ENCODE measurements at places on chromosomes 5 and 9.
A peak's percentile ranks its signal among the peaks of the same experiment; 100 is the strongest.

DNA sequence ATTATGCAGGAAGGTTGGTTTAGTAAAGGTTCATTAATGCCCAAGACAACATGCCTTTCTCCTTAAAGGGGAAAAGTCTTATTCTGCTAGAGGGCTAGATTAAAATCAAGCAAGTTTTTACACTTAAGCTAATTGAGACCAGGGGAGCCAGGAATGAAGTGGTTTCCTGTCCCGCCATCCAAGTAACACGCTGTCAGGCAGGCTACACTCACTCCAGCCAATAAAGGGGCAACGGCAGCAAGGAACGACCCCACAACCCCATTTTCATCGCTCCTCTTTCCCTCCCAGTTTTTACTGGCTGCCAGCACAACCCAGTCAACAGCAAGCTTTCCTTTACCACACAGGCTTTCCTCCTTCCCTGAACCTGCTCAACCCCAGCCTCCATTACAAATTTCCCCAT is 225.1 kb downstream of the DCP2 start:
- no peak for DNase-seq

DNA sequence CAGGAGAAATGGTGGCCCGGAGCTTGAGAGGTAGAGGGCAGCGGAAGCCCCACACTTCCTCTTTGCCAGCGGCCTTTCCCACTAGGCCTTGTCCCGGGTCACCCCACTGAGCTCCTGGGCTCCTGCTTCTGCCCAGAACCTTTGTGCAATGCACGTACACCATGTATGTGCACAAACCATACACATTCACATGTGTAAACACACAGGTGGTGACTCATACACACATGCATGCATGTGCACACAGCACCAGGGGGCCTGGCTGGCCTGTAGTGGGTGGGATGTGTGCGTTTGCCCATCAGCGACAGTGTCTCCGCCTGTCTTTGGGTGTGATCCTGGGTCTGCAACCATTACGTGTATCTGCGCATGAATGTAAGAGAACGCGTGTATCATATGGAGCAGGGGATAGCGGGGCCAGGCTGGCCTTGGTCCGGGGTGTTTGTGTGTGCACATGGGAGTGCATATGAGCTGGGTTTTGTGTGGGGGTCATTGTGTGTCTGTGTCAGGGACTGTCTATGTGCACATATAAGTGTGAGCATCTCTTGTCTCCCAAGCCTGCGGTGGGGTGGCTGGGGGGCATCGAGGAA is 43.7 kb downstream of the PSD2 start:
- no peak for DNase-seq

GRCh38 chr9:93698140-93698908 is 121.9 kb downstream of the PHF2 start:
- no peak for DNase-seq

DNA sequence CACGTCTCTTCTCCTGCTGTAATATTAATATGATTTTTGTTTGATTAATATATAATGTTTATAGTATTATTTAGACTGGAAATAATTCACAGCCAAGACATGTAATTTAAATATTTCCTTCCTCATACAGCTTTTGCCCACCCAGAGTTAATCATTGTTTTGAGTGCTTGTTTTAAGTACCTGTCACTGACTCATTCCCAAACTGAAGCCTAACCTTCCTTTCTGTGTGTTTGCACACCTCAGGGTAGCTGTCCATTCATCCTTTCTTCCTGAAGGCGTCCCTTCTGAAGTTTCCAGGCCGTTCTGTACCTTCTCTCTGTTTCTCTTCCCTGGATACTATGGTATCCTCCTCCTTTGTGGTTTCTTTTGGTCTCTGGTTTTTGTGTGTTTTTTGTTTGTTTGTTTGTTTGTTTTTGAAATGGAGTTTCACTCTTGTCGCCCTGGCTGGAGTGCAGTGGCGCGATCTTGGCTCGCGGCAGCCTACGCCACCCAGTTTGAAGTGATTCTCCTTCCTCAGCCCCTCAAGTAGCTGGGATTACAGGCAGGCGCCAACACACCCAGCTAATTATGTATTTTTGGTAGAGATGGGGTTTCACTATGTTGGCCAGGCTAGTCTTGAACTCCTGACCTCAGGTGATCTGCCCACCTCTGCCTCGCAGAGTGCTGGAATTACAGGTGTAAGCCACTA is 312.4 kb downstream of the DOCK8 start:
- DNase-seq: no peak

DNA sequence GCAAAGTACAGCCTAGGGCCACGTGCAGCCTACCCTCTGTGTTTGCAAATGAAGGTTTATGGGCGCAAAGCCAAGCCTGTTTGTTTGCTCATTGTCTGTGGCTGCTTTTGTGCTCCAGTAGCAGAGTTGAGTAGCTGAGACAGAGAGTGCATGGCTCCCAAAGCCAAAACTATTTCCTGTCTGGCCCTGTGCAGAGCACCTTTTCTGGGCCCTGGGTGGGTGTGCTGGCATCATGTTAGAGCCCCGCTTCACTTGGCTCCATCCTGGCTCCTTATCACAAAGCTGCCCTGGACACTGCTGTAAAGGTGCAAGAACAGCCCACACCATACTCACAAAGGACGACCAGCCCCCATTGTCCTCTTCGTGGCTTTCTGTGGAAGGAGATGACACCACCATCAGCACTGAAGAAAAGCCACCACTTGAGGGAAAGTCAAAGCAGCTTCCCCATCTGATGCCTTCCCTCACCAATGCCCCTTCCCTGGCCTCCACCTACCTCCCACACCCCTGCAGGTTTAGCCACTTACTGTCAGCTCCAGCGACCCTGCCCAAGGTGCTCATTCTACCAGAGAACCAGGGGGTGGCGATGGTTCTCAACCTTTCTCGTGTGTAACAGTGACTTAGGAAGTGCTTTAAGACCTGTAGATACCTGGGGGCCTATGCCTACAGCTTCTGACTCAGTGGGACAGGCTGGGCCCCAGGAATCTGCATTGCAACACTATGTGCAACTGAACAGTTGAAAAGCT is 23.4 kb downstream of the LCP2 start:
- no peak for DNase-seq

DNA sequence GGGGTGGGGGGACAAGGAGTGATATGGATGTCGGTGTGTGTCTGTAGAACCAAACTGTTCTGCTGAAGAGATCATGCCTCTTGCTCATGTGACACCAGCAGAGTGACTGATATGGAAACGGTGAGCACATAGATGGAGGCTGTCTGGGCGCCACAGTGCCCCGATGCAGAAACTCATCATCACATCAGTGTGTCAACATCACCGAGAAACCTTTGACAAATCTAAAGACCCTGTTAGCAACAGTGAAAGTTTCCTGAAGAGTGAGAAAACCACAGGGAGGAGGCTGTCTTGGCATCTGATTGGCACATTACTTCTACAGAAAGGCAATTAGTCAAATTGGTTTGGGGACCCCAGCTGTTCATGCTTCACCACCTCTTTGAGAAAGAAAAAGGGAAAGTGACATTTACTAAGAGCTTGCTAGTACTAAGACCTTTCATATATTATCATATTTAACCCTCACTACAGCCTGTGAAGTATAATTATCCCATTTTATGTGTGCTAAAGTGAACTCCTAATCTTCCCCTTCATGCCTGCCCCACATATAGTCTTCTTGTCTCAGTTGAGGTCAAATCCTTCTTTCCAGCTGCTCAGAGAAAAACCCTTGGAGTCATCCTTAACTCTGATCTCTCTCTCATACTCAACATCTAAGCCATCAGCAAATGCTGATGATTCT is 25.6 kb downstream of the CSF2 start:
- DNase-seq: peak; percentile 28

DNA sequence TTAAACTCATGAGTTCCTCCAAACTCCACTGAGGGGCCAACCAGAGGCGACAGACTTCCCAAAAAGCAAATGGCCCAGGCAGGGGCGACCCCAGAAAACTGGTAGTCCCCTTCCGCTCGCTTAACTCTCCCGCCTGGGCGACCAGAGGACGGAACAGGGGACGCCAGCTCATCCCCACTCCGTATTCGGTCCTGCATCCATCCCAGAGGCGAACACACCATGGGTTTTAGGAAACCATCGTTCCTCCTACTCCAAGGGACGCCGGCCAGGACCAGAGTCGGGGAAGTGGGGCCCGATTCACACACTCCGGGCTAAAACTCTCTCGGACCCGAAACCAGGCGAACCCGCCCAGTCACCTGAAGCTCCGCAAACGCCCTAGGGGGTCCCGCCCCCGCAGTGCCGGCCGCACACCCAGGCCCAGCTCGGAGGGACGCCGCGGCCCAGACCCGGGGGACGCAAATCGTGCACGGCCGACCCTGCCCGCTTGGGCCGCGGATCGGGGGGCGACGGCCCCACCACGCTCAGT is 478 bp downstream of the TEX10 start:
- no peak for DNase-seq
